Activated gamma-delta T cell treated with Interleukin-2 at 50 U/mL for 16 hours (primary cell): ENCODE measurements at places on chromosomes 3 and 15.

DNA sequence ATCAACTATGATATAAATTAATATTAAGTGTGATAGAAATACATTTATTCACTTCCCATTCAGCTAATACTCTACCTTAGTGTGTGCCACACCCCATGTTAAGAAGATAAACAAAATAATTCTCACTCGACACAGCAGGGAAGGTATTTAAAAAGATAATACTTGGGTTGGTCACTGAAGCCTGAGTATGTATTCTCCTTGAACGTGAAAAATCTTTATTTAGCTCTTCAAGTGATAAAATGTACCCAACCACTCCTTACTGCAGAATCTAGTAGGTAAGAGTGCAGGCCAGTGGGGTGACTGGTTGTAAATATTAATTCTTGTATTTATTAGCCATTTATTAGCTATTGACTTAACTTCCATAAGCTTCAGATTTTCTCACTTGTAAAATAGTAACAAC, 372.7 kb upstream of the THBS1 start:
- DNase-seq, result no peak

- no peak for DNase-seq
These were observed 35.8 kb downstream of the MGLL start for GRCh38 chr3:127786353-127787070.

DNA sequence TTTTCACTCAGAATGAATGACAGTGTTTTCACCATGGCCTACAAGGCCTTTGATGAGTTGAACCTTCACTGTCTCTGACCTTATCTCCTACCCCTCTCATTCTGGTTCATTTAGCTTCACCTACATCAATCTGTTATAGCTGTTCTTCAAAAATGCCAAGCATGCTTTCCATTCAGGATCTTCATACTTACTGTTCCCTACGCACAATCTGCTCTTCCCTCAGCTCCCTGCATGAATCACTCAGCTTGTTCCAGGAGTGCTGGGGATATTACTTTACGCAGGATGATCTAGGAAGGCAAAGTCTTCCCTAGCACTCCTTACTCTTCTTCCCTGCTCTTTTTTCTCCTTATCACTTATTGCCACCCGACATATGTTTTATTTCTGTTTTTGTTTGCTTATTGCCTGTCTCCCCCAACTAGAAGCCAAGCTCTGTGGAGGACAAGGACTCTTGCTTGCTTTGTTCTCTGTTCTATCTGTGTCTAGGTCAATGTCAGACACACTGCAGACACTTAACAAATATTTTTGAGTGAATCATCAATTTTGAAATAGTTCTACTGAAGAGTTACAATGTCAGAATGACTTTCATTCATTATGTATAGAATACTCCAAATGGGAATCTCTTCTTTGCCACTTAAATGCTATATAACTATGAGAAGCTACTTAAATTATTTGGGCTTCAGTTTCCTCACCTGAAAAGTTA, 238.3 kb upstream of the FEZF2 start:
- no peak for DNase-seq

- no peak for DNase-seq
These were observed 36.6 kb upstream of the MTMR10 start for GRCh38 chr15:31027910-31028578.

GRCh38 chr3:114585687-114586086, 291.9 kb downstream of the TIGIT start:
- no peak for DNase-seq

DNA sequence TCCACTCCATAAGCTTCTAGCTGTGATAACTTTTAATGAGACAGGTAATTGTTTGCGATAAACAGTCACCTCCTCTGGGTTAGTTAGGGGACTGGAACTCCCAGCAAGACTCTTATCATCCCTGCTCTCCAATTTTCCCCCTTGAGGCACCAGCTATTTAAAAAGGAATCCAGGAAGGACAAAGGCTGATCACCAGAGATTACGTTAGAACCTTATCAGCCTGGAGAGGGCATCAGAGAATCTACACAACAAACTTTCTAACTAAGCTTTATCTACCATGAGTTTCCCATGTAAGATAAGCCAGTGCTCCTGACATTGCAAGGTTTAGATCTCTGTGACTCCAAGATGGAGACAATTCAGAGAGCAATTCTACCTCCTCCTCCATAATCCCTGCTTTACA, 31.3 kb downstream of the GPR176 start:
- no peak for DNase-seq

DNA sequence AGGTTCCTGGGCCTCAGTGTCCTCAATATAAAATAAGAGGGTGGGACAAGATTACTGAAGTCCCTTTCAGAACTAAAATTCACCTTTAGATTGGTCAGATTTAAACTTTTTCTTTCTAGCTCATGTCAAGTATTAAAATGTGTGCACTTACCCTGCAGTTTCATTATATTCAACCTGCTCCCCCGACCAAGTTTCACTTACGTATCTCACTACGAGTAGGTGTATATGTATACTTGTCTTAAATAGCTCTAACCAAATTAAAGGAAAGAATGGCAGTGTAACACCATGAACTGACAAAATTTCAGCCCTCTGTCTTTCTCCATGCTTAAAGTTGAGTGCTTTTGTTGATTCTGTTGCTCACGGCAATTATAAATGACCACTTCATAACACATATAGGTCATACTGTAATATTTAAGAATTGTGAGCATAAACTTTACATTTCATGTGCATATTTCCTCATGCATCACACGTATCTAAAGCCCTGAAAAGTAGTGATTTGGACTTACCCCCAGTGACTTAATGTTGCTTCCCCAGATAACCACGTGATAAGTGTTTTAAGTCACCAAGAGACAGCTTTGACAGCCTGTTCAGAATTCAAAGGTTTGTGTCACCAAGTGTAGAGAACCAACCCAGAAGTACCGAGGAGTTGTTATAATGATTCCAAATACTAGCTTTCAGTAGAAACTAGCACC, 70.0 kb downstream of the PGPEP1L start:
- DNase-seq, result no peak

DNA sequence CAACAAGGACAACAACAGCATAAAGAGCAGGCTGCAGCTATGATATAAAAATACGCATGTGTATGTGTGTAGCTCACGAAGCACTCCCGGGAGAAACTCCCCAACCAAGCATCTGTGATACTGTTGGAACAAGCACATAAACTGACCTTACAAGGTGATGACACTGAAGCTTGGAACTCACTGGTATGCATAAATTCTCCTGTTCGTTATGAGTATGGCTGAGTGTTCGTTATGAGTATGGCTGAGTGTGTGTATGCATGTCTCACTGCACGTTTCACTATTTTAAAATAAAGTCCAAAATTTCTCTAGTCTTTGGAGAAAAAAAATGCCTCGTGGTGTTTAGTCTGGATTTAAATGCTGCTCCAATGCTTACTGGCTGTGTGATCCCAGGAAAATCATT, 256.8 kb downstream of the RORA start:
- no peak for DNase-seq

GRCh38 chr3:42689421-42690014, 4.2 kb downstream of the KLHL40 start:
- DNase-seq, result no peak

DNA sequence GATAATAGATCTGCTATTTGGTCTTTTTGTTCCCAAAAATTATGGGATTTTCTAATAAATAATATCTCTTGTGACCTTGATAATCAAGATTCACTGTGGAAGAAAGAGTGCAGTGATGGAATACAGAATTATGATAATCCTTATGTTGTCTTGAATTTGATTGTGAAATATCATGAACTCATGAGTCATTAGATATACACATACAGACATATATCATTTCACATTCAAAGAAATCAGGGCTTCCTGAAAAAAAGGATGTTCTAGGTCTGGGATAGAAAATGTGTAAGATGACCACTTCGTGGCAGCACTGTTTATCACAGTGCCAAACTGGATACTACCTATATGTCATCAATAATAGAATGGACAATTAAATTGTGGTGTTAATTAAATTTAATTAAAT, 97.7 kb downstream of the DPH6 start:
- no peak for DNase-seq

GRCh38 chr3:121722411-121722810, 27.1 kb downstream of the GOLGB1 start:
- DNase-seq, result no peak

DNA sequence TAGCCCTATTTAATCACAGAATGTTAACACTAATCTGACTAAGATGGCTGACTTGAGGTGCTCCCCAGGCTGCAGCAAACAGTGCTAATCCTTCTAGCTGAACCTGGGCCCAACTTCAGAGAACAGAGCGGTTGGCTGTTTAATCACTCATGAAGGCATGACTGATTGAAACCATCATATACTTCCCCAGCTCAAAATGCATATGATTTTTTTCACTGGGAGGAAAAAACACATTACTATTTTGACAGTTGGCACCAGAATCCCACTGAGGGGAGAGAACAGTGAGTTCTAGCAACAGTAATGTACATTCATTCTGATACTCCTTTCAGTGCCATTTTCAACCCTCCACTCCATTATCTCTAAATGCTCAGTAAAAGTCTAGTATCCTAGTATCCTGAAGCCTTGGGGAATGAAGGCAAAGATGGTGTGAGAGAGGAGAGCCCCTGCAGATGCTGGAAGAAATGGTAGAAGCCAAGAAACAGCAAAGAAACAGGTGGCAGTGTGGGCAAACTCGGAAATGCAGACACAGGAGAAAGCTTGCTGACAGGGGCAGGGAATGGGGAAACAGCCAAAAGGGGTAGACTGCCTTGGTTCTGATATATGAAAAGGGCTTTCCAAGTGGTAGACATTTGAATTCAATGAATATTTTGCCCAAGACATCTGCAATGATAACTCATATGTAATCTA, 34.4 kb upstream of the CASR start:
- no peak for DNase-seq
